ENCODE measurements at places on chromosomes 7 and 10.

DNA sequence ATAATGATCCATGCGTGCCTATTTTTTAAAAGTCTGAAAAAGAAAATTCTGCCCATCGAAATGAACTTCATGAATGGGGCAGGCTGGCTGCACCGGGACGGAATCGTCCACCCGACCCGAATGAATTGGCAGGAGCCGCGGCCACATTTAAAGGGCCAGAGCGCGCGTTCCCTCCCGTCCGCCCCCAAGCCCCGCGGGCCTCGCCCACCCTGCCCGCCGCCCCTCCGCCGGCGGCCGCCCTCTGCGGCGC lies 319 bp upstream of the GATA3 start:
- DNase-seq, result no peak

- DNase-seq, result peak; percentile 31
Observed at GRCh38 chr7:17994079-17994850, 33.4 kb downstream of the PRPS1L1 start.

DNA sequence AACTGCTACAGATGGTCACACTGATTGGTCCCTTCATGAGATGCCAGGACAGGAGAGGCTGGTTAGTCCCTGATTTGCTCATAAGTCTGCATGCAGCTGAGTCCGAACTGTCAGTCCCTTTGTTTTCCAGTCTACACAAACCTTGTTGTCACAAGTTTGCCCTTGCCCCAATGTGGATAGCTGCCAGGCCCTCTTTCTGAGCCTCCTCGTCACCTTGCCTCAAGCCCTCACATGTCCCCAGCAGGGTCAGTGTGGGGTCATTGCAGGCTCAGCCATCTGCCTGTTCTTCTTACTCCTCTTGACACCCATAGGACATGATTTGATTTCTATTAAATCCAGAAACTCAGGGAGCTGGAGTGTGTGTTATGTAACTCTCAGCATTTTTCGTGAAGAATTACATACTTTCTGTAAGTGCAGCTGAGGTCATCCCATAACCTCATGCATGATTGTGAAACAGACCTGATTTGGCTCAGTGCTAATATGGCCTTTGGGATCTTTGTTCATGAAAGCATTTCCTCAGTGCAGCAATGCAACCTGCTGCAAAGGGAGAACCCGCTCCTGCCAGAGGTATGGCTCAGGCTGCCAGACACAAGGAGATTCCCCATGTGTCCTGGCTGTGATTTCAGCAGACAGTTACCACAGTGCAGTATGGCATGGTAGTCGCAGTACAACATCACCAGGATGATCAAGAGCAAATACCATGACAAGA lies 70.0 kb upstream of the ZMIZ2 start:
- DNase-seq, result no peak

DNA sequence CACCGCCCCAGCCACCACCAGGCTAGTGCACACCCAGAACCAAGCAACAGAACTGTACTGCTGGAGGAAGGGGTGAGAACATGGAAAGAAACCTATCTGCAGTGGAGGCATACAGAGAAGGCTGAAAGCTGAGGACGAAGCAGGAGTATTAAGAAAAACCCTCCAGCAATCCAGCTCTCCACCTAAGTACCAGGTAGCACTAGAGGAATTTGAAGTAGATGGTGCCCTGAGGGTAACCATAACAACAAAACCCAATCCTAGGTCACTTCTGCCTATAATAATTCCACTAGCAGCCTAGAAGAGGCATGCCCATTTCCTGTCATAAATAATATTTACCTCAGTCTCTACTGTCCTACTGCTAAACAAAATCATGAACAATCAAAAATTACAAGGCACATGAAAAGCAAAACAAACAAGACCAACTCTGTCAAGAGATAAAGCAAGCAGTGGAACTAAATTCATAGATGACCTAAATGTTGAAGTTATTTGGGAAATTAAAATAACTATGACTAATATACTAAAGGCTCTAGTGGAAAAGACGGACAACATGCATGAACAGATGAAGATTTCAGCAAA lies 51.1 kb downstream of the HYCC1 start:
- no peak for DNase-seq

- DNase-seq, result no peak
Observed at GRCh38 chr7:66452165-66452564, 176.5 kb upstream of the KCTD7 start.

GRCh38 chr7:70047891-70048448 lies 449.7 kb downstream of the AUTS2 start:
- no peak for DNase-seq

DNA sequence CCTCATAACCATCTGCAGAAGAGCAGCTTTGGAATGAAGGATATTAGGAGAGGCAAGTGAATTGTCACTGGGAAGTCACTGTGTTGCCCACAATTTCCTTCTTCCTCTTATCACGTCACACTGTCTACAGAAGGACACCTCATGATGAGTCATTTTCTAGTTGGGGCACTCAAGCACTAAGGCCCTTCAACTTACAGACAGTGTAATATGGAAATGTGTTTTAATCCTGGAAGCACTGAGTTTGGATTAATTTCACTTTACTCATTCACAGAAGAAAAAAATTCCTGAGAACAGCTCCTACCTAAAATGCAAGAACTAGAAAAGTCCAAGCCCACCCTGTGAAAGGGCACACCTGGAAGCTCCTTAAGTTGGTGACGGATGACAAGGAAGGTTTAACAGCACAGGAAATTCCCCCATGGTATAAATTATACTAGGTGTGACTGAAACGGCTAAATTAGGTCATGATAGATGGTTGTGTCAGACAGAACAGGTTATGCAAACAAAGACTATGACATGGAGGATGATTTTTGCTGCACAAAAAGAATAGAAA lies 56.6 kb downstream of the PARD3 start:
- DNase-seq, result no peak

- no peak for DNase-seq
Observed at GRCh38 chr10:68553138-68553537, 7.0 kb upstream of the TET1 start.

GRCh38 chr10:79147796-79148451 lies 79.2 kb downstream of the ZMIZ1 start:
- DNase-seq, result no peak
